ENCODE measurements at places on chromosomes 13 and 19.
A peak's percentile ranks its signal among the peaks of the same experiment; 100 is the strongest.

GRCh38 chr19:2729943-2730818, 9.0 kb upstream of the DIRAS1 start:
- DNase-seq: no peak

DNA sequence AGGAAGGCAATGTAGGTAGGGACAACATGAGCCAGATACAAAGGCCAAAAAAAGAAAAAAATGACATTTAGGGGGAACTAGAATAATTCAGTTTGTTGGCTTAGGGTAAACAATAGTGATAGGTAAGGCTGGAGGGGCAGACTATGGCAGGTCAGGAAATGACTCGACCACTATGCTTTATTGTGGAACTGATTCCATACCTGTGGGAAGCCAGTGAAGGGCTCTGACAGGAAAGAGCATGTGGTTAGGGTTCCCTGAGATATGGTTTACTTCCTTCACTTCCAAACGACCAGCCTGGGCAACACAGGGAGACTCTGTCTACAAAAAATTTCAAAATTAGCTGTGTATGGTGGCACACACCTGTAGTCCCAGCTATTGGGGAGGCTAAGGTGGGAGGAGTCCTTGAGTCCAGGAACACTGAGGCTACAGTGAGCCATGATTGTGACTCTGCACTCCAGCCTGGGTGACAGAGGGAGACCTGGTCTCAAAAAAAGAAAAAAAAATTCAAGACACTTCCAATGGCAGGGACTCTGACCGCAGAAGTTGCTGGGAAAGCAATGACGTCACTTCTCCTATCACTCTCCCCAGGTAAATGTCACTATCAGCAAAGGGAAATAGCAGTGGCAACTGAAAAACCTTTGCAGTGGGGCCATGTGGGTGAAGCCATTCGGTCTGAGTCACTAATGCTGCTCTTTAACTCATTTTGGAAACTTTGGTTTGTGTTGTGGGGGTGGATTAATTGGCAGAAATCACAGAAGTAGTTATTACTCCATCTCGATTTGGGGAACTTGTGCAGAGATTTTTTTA, 192.8 kb upstream of the TSC22D1 start:
- peak; percentile 42 for DNase-seq

GRCh38 chr13:66224663-66225062, 1005.5 kb downstream of the PCDH9 start:
- no peak for DNase-seq

- no peak for DNase-seq
Observed at GRCh38 chr13:39376076-39376475, 226.9 kb downstream of the LHFPL6 start.

GRCh38 chr19:9041023-9041422, 30.8 kb upstream of the MUC16 start:
- DNase-seq: no peak

GRCh38 chr19:5243878-5244277, 96.7 kb downstream of the PTPRS start:
- DNase-seq: no peak

Measured in activated CD8-positive, alpha-beta memory T cell treated with anti-CD3 and anti-CD28 coated beads, Interleukin-2, amount 10 ng/mL, durations not matched to agents 7 days and 5 days (primary cell).